ENCODE measurements at places on chromosomes 11 and 22.

DNA sequence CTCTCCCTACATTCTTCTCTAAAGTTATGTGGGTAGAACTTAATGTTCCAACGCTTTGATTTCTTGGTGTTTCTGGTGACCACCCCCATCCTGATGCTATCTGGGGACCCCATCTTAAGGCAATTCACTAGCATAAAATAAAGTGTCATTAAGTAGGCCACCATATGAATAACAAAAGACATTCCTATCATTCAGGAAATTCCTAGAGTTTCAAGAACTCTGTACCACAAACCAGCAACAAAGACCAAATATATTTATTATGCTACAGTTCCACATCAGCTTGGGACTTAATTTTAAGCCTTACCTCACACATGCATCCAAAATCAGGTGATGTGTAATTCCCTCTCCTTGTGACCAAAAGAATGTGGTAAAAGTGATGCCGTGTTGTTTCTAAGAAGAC is 254.6 kb upstream of the LRRC4C start:
- no peak for DNase-seq

DNA sequence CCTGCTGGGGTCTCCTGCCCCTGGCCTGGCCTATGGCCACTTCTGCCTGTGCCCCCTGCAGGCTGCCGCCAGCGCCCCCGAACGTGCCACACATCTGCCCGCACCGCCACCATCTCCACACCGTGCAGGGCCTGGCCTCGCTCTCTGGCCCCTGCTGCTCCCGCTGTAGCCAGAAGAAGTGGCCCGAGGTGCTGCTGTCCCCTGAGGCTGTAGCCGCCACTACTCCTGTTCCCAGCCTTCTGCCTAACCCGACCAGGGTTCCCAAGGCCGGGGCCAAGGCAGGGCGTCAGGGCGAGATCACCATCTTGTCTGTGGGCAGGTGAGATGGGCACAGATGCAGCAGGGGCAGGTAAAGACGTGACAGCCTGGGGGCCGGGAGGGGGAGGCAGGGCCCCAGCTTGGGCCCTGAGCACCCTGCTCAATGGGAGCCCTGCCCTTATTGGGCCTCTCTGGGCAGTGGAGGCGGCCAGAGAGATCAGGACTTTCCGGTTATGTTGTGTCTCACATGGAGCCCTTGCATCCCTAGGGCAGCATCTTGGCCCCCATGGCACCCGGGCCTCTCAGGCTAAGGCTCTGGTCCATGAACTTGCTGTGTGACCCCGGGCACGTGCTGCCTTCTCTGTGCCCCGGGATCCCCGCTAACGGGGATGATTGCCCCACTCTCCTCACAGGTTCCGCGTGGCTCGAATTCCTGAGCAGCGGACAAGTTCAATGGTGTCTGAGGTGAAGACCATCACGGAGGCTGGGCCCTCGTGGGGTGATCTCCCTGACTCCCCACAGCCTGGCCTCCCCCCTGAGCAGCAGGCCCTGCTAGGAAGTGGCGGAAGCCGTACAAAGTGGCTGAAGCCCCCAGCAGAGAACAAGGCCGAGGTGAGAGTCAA is 18.5 kb downstream of the RELT start:
- DNase-seq: no peak

- no peak for DNase-seq
Observed at GRCh38 chr11:29449281-29450074, 567.4 kb downstream of the KCNA4 start.

- no peak for DNase-seq
Observed at GRCh38 chr11:121503051-121503450, 50.3 kb upstream of the SORL1-AS1 start.

GRCh38 chr11:80163011-80163410 is 722.2 kb upstream of the TENM4 start:
- DNase-seq: no peak

DNA sequence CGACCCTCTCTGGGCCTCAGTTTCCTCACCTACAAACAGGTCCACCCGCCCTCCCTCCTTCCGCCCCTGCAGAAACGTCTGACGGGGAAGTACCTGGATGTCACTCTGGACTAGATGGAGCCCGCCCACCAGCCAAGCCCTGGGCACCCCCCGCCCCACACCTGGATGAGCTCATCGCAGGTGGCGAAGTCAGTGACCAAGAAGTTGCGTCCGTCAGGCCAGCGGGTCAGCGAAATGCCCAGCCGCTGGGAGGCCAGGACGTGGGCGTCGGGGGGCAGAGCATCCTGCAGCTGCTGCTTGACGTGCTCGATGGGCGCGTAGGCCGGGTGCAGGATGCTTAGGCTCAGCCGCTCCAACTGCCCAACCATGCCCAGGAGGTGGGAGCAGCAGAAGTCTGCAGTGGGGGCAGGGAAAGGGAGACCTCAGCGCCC is 897 bp downstream of the PNPLA5 start:
- DNase-seq: no peak

- no peak for DNase-seq
Observed at GRCh38 chr11:120682866-120683265, 171.3 kb downstream of the GRIK4 start.

- no peak for DNase-seq
Observed at GRCh38 chr22:30675436-30675835, 7.8 kb upstream of the DUSP18 start.

DNA sequence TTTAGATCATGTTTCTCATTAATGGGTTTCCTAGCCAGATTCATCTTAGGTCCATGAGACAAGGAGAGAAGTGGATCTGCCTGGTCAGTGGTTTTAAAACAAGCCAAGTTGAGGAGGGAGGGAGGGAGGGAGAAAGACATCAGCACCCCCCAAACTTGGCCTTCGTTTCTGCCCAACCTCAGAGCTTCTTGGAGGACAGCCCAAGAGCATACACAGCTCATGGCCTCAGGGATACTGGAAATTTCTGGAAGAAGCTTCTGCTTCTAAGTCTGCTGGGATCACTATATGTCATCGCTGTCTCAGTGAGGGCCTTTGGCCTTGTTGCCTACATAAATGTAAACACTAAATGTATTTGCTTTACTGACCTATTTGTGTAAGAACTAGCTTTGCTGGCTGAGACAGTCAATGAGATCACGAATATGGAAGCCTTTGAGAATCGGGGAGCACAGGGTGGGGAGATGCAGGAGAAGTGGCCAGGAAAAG is 375.1 kb downstream of the BUD13 start:
- DNase-seq: no peak

- no peak for DNase-seq
Observed at GRCh38 chr11:128397362-128397761, 190.0 kb downstream of the ETS1 start.

DNA sequence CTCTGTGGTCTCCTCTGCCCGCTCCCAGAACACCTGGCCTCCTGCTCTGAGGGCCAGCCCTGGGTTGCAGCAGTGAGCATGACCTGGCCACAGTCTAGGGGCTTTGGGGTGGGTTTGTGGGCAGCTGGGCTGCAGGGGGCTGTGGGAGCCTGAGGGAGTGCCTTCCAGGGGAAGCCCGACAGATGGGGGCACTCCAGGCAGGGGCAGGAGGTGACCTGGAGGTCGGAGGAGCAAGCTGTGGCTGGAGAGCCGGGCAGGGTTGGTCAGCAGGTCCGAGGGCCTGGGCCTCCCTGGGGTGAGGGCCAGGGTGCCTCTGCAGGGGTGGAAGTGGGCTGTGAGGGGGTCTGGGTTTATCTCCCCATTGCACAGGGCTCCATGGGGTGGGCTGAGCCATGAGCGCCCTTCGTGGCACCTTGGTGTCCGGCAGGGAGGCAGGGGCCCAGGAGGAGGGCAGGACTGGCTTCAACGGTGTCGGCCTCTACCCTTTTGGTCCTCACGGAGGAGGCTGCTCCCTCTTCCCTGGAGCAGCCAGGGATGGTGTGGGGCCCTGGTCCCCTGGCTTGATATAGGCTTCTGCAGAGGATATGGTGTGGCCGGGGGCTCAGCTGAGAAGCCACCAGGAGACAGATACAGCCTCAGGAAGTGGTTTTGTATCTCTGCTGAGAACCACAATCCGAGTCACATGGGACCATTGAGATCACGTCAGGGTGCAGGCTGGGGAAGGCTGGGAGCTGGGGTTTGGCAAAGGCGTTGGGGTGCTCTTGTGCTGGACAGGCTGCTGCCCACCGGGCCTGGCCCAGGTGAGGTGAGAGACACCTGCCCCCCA is 22.3 kb downstream of the KCNQ1 start:
- DNase-seq: no peak

- DNase-seq: no peak
Observed at GRCh38 chr11:68965901-68966853, 14.6 kb downstream of the MRGPRD start.

DNA sequence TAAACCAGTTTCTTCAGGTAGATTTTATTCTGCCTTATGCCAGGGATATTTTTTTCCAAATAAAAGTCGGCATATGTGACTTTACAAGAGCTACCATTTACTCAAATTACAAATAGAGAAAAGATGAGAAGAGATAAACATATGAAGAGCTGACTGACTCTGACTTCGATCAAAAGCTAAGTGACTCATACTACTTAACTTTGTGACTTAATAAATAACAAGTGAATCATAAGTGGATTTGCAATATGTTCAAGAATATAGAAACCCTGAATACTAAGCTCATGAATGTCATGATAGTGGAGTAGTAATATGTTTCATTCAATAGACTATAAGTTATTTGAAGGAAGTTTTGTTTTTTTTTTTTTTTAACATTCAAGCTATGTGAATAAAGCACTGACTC is 130.5 kb upstream of the ANO3 start:
- no peak for DNase-seq

DNA sequence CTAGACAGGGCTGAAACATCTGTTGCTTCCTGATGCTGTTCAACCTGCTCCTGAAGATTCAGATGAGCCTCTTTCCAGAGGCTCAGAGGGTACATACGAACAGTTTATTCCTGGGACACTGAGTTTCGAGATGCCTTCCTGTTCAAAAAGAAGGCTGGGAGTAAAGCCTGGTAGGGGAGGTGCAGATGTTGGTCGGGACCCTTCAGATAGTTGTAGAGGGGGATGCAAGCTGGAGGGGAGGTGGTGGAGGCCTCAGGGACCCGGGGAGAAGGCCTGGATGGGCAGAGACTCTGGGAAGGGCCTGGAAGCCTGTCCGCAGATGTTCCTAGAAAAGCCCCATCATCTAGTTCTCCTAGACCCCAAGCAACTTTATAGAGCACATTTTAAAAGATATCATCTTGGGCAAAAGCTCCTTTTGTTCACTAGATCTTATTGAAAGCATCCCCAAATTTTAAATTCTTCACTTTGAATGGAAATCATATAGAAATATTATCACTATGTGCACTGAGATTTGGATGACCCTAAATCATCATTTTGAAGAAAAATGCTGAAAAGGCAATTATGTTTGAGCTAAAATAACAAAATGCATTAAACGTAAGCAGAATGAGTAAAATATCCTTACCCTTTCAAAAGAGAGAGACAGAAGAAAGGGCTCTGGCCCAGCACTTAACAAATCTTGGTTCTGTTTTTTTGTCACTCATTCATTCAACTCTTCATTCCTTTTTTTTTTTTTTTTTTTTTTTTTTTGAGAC is 41.2 kb downstream of the RTL6 start:
- DNase-seq: no peak

DNA sequence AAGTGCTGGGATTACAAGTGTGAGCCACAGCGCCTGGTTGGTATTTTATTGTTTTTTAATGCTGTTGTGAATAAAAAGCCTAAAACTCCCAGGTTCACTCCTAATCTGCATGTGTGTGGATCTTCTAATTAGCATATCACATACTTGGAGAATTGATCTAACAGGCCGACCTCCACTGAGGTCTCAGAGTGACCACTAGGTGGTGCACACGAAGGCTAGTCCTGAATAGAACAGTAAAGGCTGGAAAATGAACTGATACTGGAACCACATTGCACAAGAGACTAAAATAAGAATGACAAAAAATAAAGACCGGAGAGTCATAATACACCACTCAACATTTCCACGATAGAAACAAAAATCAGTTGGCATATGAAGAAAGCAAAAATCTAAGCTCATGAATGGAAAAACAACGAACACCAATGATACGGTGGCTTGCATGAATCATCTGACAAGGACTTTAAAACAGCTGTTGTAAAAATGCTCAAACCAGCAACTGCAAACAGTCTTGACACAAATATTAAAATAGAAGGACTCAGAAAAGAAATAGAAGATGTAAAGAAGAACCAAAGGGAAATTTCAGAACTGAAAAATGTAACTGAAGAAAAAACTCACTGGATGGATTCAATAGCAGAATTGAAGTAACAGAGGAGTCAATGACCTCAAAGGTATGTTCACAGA is 19.2 kb downstream of the PIM3 start:
- DNase-seq: peak; percentile 30

DNA sequence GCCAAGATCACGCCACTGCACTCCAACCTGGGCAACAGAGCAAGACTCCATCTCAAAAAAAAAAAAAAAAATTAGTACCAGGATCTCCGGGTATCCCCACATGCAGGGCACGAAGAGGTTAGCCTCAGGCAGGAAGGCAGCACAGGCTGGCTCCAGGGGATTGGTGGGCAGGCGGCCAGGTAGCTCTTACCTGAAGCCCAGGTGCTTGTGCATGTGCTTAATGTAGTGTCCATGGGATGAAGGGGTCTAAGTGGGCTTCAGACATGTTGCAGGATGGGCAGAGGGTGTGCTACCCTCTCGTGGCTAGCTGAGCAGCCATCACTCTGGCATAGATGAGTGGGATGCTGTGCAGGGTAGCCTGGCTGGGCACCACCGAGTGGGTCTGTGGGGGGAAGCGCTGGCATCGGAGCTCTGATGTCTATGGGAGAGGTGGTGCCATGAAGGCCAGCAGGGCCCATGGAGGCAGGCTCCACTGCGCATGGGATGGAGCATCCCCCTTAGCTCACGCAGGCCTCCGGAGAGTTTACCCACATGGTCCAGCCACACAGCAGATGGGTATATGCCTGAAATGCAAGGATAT is 11.0 kb downstream of the RFPL1 start:
- DNase-seq: no peak

DNA sequence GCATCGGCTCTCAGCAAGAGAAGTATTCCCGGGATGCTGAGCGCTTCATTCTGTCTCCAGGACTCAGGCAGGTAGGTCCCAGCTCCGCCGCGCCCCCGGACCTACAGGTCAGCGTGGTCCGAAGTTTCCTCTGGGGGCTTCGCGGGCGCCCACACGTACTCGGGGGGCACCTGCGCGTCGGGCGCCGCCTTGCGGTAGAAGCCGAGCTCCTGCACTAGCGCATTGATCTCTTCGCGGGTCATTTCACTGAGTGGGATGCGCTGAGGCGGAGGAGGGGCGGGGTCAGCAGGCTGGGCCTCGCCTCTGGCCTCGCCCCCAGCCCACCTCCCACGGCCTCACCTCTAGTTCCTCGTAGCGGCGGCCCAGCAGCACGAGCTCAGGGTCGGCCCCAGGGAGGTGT is 2.5 kb downstream of the SELENOM start:
- no peak for DNase-seq

- DNase-seq: no peak
Observed at GRCh38 chr22:39664485-39665200, 94.1 kb downstream of the CACNA1I start.

- peak; percentile 85 for DNase-seq
Observed at GRCh38 chr22:27719535-27720227, 81.9 kb downstream of the MN1 start.

All from NCI-H460 (cell line).